ENCODE measurements at places on chromosomes 7 and 10.

DNA sequence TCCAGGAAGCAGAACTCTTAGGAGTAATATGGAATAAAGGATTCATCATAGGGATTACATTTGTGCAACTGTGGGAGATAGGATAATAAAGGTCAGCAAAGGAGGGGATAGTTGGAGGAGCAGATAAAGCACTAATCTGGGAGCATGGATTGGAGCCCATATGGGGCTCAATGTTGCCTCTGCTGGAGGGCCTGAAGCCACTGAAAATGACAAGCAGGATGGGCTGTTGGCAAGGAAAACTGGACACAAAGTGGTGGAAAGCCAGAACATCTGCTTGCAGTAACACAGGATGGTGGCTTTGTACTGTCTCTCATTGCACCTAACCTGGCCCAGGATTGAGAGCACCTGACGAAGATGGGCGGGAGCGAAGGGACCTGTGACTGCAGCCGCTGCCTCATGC, 15.0 kb upstream of the COMMD3 start:
- DNase-seq = no peak

DNA sequence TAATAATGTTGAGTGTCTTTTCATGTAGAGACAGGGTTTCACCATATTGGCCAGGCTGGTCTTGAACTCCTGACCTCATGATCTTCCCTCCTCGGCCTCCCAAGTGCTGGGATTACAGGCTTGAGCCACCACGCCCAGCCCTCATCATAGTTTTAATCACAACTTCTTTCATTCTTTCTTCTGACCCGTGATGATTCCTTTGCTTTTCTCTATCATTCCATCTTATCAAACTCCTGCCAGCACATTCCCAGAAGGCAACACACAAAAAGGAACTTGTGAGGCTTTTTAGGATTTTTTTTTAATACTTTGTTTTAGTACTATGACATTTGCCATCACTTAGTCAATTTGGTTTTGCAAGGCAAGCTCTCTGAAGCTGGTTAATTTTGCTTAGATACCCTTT, 77.5 kb upstream of the MEOX2 start:
- DNase-seq = no peak

- DNase-seq = no peak
Measured at GRCh38 chr7:74149603-74150002, 24.6 kb upstream of the EIF4H start.

DNA sequence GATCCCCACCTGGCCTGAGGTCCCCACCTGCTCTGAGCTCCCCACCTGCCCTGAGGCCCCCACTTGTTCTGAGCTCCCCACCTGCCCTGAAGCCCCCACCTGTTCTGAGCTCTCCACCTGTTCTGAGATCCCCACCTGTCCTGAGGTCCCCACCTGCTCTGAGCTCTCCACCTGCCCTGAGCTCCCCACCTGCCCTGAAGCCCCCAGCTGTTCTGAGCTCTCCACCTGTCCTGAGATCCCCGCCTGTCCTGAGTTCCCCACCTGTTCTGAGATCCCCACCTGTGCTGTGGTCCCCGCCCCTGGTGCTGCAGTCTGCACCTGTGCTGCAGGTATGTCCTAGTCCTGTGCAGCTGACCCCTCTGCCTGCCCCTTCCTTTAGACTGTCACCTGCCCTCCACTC, 561.6 kb downstream of the TCERG1L start:
- DNase-seq = no peak

DNA sequence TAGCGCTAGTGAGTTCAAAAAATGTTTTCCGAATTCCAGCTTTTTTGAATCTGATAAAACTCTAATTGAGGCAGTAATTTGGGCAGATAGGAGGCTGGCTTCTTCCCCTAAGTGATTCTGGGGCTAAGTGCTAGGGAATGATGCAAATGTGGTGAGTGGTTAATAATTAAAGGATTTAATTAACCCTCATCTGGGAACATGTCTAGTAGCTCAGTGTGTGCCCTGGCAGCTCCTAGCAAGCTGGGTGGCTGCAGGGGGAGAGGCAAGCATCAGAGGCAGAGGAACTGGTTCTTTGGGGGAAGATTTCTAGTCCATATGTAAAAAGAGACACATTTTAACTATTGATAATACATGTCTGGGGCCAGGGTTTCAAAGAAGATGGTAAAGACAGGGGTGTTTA, 354.5 kb downstream of the WDR11 start:
- no peak for DNase-seq

DNA sequence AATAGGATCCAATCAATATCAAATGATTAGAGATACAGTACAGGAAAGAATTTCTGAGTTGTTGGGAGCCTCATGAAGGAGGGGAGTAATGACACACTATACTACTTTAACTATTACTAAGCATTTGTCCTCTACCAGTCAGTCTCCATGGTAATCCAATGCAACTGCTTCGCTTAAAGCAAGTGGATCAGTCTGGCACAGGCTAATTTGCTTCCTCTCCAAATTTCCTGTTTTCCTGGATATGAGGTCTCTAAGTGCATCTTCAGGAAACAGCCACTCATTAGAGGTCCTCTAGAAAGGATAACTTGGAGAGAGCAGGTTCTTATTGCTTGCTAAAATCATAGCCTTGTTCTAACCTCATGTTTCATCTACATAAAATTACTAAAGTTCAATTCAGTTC, 8.4 kb upstream of the SEPTIN7 start:
- no peak for DNase-seq

DNA sequence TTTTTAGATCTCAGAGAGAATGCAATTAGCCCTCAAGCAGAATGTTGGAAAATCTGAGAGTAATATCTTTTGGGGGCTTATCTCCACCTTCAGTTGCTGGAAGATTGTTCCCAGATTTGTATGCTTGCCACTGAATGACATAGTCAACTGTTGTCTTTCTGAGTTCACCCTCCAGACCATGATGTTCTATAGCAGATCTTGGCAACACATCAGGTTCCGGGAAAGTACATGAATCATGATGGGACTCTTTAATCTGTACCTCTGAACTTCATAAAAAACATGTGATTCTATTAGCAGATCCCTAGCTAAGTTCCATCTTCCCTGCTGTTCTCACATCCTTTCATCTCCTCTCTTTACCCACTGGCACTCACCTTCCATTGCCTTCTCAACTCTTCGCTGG, 68.9 kb downstream of the PLCE1 start:
- DNase-seq = no peak

- DNase-seq = no peak
Measured at GRCh38 chr10:78494179-78494578, 460.5 kb downstream of the RPS24 start.

- DNase-seq = no peak
Measured at GRCh38 chr7:94050046-94050445, 45.9 kb upstream of the BET1 start.

DNA sequence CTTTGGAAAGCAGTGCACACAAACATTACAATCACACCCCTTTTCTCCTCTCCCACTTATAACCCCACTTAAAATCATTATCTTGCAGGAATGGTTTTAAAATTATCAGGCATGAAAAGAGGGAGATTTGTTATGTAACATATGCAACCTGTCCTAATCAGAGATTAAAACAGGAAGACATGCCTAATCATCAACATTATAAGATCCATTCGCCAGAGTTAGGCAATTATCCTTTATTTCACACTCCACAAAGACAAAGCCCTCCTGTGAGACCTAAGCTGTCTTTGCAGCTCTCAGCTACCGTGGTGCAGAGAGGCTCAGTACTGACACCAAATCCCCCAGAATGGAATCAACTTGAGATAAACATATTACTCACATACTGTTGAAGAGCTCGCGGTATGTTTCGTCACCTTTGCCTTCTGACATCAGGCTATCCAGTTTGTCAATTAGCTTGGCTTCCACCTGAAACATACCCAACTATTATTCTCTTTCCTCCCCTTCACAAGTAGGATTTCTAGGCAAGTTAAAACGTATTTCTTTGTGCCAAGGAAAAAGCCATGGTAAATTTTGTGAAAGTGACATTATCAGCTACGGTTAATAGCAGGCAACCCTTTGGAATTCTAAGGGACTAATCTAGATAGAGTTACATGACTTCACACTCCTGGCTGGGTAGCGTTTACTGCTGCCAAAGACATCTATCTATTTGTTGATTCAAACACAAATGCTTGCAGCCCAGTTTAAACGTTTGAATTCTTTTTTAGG, 226.2 kb upstream of the IMMP2L start:
- DNase-seq = no peak

- no peak for DNase-seq
Measured at GRCh38 chr7:150948791-150949251, 29.3 kb downstream of the KCNH2 start.

GRCh38 chr7:124764847-124765400, 668 bp downstream of the GPR37 start:
- no peak for DNase-seq

GRCh38 chr10:32548208-32548607, 102.3 kb downstream of the CCDC7 start:
- no peak for DNase-seq

Data from stimulated activated CD4-positive, alpha-beta T cell treated with anti-CD3 and anti-CD28 coated beads, TNF-alpha, amount 100 ng/mL, for 24 hours (primary cell).